ENCODE measurements at places on chromosomes 7 and 10.

- no peak for DNase-seq
Observed at GRCh38 chr7:77184990-77185389, 14.6 kb downstream of the FGL2 start.

DNA sequence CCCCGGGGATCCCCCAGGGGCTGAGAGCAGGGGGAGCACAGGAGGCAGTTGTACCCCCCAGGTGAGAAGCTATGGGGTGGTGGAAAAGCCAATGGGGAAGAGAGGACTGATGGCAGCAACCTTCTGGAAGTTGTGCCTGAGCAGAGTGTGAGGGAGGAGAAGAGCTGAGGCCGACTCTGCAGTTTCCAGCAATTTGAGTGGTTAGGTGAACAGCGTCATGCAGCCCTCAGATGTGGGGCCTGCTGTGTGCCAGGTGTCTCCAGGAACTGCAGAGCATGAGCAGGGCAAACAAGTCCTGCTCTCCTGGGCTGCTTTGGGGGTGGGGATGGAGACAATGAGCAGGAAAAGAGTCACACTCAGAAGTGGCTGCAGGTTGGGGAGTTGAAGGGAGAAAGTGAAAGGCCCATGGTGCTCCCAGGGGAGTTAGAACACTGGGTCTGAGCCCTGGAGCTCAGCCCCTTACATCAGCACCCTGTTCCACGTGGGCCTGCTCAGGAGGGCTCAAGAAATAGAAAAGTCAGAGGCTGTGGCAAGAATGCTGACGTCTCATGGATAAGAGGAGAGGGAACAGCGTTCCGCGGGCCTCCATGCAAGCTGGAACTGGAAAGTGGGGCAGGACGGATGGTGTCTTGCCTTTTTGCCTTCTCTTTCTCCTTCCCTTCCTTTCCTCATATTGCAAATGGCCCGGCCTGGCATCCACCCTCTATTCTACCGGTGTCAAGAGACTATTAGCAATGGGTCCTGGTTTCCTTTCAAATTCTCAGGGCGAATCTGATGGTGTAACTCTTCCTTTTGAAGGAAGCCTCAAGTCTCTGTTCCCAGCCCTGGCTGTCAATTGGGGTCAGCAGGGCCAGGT is 4.0 kb upstream of the AFAP1L2 start:
- DNase-seq: no peak

- no peak for DNase-seq
Observed at GRCh38 chr7:151310578-151310977, 31.0 kb upstream of the NUB1 start.

DNA sequence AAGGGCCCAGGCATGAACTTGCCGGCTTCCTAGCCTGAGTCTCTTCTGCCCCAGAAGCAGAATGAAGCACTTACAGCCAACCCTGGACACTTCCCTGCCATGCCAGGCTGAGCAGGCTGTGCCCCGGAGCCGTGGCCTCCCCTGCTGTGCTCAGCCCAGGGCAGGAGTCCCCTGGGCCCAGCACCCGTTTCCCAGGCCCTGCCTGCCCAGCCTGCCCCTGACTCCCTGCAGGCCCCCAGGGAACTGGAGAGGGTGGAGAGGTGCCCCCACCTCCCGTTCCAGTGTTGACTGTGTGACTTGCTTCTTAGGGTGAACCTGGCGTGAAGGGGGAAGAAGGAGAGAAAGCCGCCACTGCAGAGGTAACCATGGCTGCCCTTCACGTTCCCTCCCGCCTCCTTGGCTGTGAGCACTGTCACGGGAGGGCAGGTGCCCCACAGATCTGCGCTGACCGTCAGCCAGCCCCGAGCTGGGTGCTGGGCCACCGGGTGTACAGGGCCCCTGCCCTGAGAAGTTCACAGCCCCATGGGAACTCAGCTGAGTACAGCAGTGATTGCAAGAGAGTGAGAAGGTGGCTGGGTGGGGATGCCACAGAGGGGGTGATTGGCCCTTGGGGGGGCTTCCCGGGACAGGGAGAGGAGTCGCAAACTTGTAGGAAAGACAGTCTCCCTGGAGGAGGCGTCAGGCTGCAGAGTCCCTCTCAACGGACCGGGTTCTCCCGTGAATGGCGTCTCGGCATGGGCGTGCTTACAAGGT is 75.9 kb downstream of the MYL10 start:
- DNase-seq: peak; percentile 84

DNA sequence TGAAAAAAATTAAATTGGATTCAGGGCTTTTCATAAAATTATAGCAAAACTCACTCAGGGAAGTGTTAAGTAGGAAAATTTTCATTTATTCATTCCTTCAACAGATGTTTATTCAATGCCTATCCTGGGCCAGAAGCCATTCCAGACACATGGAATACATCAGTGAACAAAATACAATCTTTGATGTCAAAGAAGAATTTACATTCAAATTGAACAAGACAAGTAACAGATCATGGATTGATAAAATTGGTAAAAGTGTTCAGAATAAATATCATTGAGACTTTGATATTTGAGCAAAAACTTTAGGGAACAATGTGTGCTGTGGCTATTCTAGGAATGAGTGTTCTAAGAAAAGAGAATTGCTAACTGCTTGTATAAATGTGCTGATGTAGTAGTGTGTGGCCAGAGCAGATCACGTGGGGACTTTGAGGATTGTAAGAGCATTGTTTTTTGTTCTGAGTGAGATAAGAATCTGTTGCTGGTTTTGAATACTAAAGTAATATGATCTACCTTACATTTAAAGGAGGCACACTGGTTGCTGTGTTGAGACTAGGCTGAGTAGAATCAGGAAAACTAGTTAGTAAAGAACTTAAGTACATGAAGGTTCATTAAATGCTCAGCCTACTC is 957.2 kb downstream of the PCDH15 start:
- DNase-seq: no peak

- no peak for DNase-seq
Observed at GRCh38 chr10:92103376-92104090, 180.0 kb downstream of the BTAF1 start.

DNA sequence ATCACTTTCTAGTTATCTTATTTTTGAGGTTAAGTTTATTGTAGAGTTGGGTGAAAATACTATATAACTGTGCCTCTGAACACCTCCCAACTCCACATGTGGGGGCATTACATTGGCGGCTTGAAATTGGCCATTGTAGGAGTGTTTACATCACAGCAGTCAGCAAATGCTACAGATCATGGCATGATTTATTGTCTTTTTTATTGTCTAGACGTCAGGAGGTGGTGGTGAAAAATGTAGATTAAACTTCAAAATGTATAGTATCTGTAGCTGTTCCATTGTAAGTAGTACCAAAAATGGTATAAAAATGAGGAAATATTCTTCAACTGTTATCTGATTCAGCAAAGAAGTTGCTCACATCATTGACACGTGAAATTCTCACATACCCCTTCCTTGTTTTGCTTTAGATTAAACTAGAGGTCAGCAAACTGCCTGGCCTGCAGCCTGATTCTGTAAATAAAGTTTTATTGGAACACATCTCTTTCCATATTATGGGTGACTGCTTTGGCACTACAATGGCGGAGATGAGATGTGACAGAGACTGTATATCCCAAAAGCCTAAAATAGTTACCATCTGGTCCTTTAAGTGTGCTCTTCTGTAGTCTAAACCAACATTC is 35.0 kb downstream of the TAF3 start:
- DNase-seq: no peak

GRCh38 chr10:76318211-76318610 is 886.8 kb downstream of the LRMDA start:
- no peak for DNase-seq

GRCh38 chr7:103870664-103871063 is 118.8 kb downstream of the RELN start:
- no peak for DNase-seq

DNA sequence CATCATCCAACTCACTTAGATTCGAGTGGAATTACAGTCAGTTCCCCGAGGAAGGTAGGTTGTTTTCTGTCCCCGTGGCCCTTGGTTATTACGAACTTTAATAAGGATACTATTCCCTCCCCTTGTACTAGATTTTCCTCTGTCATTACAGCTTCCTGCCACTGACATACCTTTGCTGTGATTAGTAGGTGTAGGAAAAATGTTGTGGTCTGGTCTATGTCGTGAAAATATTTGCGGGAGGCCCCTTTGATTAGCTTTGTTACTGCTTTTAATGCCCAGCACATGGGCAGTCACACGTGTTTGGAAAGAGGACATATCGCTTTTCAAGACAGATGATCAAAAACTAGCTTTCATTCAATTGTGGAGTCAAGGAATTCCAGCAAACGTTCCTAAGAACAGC is 92.2 kb downstream of the GATA3 start:
- DNase-seq: no peak

GRCh38 chr10:97729014-97729413 is 7.9 kb upstream of the ZFYVE27 start:
- DNase-seq: no peak

GRCh38 chr7:34240417-34240816 is 335.1 kb downstream of the BMPER start:
- DNase-seq: no peak

GRCh38 chr10:36840788-36841187 is 284.6 kb upstream of the ANKRD30A start:
- no peak for DNase-seq

All from mesenteric fat pad (tissue), 1 donor.